ENCODE measurements at places on chromosomes 6 and 20.

- DNase-seq = no peak
Measured at GRCh38 chr6:141024526-141024925, 1108.2 kb upstream of the GJE1 start.

DNA sequence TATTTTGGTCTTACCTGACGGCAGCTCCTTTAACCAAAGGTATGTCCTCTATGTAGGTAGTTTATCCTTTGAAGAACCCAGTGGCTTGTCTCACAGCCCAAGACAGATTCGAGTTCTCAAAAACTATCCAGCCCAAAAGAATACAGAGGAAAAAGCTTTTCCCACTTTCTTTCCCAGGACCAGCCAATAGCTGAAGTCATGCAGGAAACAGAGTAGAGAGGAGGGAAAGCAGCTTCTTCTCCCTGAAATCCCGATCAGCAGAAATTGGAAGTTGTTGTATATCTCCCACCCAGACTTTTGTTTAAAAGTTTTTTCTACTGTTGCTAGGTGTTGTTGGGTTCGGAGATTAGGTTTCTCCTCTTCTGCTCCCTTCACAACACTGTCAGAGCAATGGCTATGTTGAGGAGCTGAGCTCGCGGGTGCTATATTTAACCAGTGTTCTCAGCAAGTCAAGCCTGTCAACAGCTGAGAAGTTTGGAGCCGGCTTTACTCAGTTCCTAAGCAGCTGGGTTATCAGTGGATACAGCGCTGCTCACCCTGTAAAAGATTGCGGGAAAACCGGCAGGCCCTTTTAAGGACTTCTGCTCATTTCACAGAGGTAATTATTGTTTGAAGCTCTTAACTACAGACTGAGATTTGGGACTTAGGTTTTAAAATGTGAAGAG is at the start of gene FILIP1:
Gene FILIP1 (minus strand): TSS at position 401 of the 665 bp plus-strand sequence. CDS start 78,828 bp downstream, outside the sequence.
- no peak for DNase-seq

DNA sequence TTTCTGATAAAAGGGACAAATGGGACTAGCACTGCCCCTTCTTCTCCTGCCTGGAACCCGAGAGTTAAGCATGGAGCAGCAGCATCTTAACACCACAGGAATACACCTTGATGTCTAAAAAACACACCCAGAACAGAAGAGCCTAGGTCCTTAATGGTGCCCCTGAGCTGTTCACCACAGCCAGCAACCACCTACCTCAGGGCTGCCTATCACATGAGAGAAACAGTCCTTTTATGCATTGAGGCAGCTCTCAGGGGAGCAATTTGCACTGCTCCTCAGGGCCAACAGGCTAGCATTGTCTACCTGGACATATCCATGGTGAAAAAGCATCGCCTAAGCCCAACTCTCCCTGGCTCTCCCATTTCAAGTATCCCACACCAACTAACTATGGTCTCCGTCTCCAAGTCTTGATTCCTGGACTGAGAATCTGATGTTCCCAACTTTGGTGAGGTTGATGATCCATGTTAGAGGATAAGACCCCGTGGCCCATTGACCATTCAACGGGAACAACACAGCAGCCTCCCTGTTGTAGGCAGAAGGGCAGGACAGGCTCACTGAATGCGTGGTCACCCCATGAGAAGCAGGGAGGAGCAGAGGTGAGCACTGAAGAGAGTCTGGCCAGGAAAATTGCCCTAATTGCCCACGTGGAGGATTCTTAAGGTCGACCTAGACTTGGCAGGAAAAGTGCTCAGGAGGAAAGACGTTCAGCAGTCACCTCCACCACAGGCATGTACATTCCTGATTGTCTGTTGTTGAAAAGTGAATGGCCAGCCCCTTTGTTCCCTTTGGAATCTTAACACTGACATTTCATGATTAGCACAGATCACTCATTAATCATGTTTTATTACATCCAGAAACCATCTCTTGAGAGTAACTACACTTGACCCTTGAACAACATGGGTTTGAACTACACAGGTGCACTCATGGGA is 4.2 kb upstream of the APMAP start:
- no peak for DNase-seq

GRCh38 chr6:75084018-75084417 is 121.8 kb downstream of the COL12A1 start:
- no peak for DNase-seq

DNA sequence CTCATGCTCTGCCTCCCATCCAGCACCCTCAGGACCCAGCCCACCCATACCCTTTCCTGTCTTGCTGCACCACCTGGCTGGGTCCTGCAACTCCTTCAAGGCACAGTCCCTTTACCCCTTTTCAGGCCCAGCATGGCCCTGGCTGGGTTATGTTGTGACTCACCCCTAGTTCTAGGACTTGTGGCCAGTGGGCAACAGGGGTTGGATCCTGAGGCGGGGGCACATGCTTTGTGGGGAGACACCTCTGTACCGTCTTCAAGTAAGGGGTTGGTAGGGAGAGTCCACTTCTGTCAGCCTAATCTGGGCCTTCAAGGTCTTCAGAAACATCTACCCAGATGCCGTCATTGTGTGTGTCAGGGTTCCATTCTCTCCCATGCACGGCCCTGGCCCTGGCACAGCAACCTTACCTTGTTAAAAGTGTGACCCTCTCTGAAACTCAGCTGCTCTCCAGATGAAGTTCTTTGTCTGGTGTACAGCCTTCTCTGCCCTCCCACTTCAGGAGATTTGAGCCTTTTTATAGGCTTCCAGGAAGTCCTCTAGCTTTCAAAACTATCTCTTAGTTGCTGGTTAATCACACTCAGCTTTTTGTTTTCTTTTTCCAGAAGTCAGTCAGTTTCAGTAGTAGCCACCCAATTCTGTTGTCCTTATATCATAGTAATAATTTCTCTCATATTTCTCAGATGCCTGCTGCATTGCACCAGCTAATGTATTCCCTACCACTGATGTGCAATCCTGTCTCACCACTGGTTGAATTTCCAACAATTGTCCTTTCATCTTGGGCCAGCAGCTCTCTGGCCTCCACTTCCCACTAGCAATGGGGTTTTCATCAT is 107.3 kb downstream of the NRN1 start:
- DNase-seq = no peak

- DNase-seq = no peak
Measured at GRCh38 chr6:152418551-152418950, 218.6 kb downstream of the SYNE1 start.

- no peak for DNase-seq
Measured at GRCh38 chr6:118683881-118684872, 32.8 kb upstream of the CEP85L start.

GRCh38 chr20:49672096-49672664 is 41.5 kb downstream of the B4GALT5 start:
- DNase-seq = no peak

DNA sequence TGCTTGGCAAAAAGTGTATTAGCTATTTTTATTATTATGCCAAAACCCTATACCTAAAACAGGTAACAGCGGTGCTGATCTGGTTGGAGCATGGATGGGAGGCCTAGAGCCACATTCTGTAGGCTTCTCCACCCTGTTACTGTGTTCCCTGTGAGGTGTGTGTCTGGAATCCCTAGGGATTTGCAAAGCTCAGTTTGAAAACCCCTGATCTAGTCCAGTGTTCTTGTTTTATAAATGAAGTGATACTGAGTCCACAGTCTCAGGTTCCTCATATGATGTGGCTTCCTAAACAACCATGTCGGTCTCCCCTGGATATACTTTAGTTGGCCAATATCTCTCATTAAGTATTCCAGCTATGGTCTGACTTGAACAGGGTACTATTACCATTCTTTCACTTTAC is 16.3 kb downstream of the ACSS2 start:
- DNase-seq = no peak

GRCh38 chr6:105553171-105553570 is 150.3 kb upstream of the PREP start:
- no peak for DNase-seq

DNA sequence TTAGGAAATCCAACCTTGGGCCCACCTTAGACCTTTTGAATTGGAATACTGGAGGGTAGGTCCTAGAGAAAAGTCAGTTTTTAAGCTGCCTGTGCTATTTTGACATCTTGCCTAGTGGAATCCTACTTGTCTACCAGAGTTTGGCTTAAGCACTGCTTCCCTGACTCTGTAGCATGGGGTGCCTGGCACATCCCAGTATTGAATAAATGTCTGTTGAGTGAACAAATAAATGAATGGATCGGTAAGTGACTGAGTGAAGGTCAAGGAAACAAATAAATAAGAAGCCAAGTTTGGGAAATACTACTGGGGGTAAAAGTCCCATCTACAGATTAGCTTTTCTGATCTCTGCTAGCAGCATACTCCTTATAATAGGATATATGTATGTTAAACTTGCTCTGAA is 140.5 kb downstream of the FNDC1 start:
- no peak for DNase-seq

DNA sequence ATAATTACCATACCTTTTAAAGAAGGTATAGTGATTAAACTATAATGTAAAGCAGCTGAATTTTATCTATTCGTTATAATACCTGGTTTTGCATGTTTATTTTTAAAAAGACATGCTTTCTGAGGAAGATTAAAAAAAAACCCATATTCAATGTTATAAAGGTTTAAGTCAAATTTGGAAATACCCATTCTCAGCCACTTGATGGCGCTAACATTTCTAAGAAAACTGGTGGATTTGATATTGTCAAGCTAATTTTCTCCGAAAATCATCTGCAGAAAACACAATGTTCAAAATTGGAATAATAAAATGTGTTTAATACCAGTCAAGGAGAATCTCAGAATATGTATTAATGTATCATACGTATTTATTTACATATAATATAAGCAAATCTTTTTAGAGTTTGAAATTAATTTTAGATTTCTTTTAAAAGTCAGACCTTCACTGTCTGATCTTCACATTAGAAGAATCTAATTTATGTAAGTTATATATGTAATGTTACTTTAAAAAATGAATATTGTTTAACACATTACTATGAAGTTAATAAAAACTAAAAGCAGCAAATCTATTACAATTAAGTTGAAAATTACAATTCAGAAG is 35.0 kb downstream of the SHPRH start:
- no peak for DNase-seq

GRCh38 chr6:51608932-51609331 is 478.5 kb downstream of the PKHD1 start:
- no peak for DNase-seq

GRCh38 chr20:4300921-4301320 is 285.6 kb upstream of the RNF24 start:
- DNase-seq = no peak

- DNase-seq = no peak
Measured at GRCh38 chr6:142671791-142672190, 273.2 kb downstream of the HIVEP2 start.

- DNase-seq = no peak
Measured at GRCh38 chr6:1039191-1039590, 272.7 kb upstream of the FOXQ1 start.

DNA sequence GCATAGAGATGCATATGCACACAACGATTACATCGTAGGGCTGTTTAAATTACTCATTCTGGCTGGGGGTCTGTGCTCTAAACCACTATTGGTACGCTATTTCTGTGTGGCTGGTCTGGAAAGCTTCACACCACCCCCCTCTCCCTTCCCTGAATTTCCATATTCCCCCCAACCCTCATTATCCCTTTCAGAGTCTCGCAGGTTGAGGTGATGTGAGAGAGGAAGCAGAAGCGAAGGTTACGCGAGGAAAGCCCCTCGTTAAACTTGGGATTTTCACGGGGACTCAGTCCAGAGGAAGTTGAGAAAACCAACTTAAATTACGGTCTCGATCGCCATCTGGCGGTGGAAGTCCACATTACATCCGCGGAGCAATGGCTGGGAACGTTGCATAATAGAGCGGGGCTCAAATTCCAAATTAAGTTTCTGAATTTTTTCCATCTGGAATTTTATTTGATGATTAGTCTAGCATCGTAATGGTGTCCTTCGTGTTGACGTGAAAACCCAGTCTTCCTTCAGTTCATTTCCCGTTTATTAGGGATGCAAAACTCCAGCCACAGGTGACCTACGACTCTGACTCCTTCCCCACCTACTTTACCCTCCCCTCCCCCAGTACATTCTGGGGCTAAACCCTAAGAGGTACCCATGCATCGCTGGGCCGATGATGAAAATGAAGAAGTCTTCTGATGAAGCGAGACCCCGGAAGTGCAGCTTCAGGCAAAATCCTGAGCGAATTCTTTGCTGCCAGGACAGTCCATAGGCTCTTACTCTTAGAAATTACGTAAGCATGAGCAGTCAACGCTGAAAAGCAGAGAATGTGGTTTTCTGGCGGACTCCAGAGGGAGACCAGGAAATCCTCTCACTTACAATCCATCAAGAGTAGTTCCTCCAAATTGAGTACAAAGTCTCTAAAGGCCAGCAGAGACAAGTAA is 19.7 kb downstream of the HLA-DOB start:
- DNase-seq = peak; percentile 59

DNA sequence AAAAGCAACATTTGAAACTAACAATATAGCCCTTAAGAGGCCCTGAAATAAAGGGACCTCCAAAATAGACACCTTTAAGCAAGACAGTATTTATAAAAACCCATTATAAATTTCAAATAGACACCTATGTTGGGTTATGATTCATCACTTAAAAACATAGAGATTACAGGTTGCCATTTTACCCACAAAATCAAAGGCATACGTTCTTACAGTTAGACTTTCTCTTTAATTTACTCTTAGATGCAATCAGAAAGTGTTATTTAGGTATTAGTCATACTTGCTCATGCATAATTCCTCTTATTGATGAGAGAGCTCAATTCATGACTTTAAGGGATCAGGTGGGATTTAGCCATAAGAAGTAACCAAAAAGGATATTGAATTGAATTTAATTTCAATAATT is 51.5 kb upstream of the TMEM200A start:
- no peak for DNase-seq

DNA sequence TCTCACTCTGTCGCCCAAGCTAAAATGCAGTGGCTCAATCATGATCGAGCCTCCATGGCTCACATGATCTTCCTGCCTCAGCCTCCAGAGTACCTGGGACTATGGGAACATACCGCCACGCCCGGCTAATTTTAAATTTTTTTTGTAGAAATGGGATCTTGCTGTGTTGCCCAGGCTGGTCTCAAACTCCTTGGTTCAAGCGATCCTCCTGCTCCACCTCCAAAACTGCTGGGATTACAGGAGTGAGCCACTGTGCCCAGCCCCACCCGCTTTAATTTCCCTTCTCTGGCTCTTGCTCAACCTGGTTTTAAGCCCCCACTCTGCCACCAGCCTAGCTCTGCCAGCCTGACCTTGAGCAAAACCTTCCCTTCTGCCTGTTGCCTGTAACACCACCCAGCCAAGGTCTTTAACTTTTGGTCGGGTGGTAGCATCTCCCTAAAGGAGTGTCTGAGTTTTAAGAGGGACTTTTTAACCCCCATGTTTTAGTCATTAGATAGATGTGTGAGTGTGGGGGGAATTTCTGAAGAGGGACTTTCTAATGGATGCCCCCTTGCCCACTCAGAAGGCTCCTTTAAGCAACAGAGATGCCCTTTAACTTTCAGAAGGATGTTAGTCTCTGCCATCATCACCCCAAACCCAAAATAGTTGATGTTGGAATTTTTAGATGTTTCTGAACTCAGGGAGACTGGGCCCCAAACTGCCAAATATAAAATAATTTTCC is 71.8 kb upstream of the FOXP4 start:
- no peak for DNase-seq
